ENCODE measurements at places on chromosomes 7 and 10. TPM values are rescaled to one million over a fixed set of nuclear protein-coding genes. Genes with fewer than 3 reads are reported as not detected.

DNA sequence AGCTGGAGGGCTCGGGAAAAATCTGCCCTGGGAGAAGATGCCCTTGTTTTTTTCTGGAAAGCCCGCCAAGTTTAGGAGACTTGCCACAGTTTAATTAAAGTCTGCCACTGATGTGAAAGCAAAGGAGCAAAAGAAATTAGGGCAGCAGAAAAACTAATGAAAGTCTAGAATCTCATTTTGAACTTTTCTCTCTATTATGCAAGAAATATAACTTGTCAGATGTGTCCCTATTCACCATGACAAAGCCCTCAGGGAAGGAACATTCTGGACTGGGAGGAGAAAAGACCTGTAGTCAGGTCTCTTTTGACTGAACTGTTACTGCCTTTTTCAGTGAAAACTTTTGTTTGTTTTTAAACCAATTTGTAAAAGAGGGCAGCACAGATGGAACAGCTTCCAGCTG is 715.5 kb downstream of the SORCS3 start:
- H3K4me3 ChIP-seq: no peak overlapping the region
- H3K27ac ChIP-seq: no peak overlapping the region
- no peaks in the 10 kb centered on the region for H3K36me3 ChIP-seq
- no peak for DNase-seq

GRCh38 chr10:102352066-102352715 is 43.3 kb upstream of the NFKB2 start:
- DNase-seq: peak; percentile 69
- no peaks in the 10 kb centered on the region for H3K27me3 ChIP-seq
- H3K27ac ChIP-seq: no peak overlapping the region
- peaks cover 66% of the 10 kb centered on the region for H3K36me3 ChIP-seq
- no peak overlapping the region for H3K4me3 ChIP-seq

DNA sequence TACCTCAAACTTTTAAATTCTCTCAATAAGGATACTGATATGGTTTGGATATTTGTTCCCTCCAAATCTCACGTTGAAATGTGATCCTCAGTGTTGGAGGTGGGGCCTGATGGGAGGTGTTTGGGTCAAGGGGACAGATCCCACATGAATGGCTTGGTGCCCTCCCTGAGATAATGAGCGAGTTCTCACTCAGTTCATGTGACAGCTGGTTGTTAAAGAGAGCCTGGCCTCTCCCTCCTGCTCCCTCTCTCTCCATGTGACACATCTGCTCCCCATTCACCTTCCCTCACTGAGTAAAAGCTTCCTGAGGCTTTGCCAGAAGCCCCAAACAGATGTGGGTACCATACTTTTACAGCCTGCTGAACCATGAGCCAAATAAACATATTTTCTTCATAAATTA is 19.2 kb downstream of the ABCB4 start:
- H3K4me3 ChIP-seq: no peak overlapping the region
- no peak overlapping the region for H3K27ac ChIP-seq
- H3K27me3 ChIP-seq: no peaks in the 10 kb centered on the region
- no peaks in the 10 kb centered on the region for H3K36me3 ChIP-seq
- no peaks in the 10 kb centered on the region for H3K4me1 ChIP-seq

DNA sequence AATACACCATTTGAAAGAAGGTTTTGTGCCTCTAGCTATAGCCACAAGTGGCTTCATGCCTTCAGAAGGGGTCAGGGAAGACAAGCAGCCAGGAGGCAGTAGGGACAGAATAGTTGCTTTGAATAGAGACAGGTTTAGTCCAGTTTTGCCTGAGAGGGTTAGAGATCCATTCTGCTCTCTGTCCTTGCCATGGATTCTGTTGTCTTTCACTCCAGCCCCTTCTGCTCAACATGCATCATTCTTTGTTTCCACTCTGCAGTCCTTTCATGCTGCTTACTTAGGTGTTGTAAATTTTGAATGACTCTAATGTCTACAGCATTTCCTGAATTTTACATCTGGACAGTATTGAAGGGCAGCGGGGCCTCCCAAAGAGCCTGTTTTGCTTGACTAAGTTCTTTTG is 60.3 kb downstream of the CNTNAP2 start:
- H3K27ac ChIP-seq: no peak overlapping the region
- no peak overlapping the region for H3K4me3 ChIP-seq
- DNase-seq: no peak
- H3K36me3 ChIP-seq: no peaks in the 10 kb centered on the region

- no peaks in the 10 kb centered on the region for H3K36me3 ChIP-seq
- DNase-seq: no peak
- no peaks in the 10 kb centered on the region for H3K27me3 ChIP-seq
- H3K4me3 ChIP-seq: no peak overlapping the region
- H3K27ac ChIP-seq: peak overlapping the region; percentile 36
- no peaks in the 10 kb centered on the region for H3K4me1 ChIP-seq
These were observed 42.3 kb upstream of the MSRB2 start for GRCh38 chr10:23053036-23053435.

Gene SLC39A12
- 0.05 TPM for total RNA-seq

Gene RSPH10B2
- 0.14 TPM for total RNA-seq

Gene SLC26A3
- 0.09 TPM for total RNA-seq

All from thymus (tissue), 14 donors.